ENCODE measurements at places on chromosomes 16 and 17.

DNA sequence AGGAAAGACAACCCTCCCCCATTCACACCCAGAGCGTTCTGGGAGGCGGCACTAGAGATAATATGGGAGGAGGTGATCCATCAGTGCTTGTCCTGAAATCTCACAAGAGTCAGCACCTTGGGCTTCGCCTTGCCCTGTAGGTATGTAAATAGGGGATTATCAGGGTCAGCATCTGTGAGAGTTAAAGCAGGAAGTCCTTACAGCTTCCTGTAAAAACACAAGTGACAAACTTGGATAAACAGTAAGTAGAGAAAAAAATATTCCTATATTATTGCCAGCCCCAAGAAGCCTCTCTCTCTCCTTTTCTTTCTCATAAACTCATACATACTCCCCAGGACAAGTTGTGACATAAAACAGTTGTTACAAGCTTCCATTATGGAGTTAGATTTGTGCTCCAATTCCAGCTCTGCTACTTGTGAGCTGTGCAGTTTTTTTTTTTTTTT is 187.7 kb downstream of the MAF start:
- no peak for DNase-seq

GRCh38 chr17:76432712-76433336 is 20.1 kb downstream of the UBE2O start:
- peak; percentile 41 for DNase-seq

DNA sequence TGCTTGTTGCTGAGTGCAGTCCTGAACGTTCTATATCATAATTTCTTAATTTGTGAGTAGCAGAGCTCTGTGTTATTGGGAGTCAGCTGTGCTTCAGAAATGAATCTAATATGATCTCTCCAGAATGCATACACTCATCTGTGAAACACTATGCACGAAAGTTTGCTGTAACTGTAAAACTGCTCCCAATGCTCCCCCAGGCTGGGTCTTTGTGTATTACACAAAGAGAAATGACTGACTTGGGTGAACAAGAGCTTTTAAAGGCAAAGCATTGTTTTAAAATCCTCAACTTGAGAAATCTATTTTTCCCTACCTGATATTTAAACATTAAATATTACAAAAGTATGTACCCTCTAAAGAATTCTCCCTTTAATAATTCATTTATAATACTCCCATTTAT is 636.7 kb upstream of the KIF2B start:
- DNase-seq = no peak

- DNase-seq = no peak
Measured at GRCh38 chr17:7590743-7591142, 849 bp upstream of the SOX15 start.

All from Jurkat, Clone E6-1 (cell line).